ENCODE measurements at places on chromosomes 12 and 14. TPM values are rescaled to one million over a fixed set of nuclear protein-coding genes. Genes with fewer than 3 reads are reported as not detected.

Gene CACNA1C
- 0.83 TPM for total RNA-seq

DNA sequence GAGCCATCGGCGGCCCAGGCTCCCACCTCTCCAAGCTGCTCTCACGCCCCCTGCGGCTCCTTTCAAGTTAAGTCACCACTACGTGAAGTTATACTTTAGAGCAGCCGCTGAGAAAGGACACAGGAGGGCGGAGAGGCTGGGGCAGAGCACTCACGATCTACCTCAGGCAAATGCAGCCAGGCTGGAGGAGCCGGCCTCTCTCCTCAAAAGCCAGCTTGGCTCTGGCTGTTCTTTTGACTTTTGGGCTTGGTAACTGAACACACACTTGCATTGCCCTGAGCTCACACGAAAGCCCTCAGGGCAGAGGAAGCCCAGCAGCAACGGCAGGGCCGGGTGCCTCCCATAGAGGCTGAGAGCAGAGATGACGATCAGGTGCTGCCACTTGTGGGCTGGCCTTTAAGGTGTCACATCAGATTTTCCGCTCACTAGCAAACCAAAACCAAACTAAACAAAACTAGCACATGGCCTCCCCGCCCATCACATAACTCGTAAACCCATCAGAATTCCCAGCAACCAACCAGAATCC is 75.2 kb downstream of the PITPNM2 start:
- DNase-seq: no peak

- DNase-seq: no peak
Measured at GRCh38 chr12:94560431-94561221, 89.7 kb downstream of the TMCC3 start.

Gene FAM181A
- not detected for total RNA-seq

- no peak for DNase-seq
Measured at GRCh38 chr12:5965950-5966383, 20.9 kb upstream of the ANO2 start.

DNA sequence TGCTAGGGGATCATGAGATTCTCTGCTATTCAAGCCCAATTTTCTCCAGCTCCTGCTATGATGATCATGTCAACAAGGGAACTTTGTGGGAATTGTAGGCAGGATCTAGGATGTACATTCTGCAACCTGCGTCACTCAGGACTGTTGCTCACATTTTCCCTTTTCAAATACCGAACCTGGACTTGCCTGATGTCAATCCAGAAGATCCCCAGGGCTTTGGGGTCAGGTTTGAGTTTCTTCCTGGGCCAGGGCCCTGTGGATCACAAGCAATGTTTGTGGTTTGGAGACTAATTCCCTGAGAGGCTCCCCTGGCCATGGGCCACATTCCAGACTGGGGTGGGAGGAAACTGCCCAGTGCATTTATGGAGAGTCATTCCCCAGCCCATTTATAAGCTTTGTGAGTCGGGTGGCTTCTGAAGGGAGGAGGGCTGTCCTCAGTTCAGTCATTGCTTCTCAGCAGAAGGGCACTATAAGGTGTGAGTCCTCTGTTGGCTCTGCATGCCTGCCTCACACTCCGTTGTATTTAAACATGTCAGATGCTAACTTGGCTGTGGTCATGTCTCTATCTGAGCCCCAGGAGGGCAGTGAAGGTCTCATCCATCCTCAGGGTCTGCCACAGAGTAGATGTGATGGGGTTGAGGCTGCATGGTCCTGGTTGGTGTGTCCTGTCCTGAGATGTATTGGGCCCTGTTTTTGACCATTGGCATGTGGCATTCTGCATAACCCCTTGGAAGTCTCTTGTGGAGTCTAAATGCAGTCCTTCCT is 6.5 kb downstream of the KRT86 start:
- DNase-seq: peak; percentile 24

GRCh38 chr12:119673634-119674033 is 5.7 kb downstream of the PRKAB1 start:
- no peak for DNase-seq

Gene OR9K2
- not detected for total RNA-seq

DNA sequence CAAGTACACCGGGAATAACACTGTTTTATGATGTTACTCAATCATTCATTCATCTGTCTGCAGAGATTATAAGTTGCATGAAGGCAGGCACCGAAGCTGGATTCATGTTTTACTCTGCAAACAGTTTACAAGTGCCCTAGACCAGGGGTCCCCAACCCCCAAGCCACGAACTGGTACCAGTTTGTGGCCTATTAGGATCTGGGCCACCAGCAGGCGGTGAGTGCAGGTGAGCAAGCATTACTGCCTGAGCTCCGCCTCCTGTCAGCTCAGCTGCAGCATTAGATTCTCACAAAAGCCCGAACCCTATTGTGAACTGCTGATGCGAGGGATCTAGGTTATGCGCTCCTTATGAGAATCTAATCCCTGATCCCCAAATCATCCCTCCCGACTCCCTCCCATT is 38.1 kb upstream of the PLXNC1 start:
- DNase-seq: no peak

Gene RNASE4
- total RNA-seq: 152 TPM

Gene KLHL33
- 0.20 TPM for total RNA-seq

DNA sequence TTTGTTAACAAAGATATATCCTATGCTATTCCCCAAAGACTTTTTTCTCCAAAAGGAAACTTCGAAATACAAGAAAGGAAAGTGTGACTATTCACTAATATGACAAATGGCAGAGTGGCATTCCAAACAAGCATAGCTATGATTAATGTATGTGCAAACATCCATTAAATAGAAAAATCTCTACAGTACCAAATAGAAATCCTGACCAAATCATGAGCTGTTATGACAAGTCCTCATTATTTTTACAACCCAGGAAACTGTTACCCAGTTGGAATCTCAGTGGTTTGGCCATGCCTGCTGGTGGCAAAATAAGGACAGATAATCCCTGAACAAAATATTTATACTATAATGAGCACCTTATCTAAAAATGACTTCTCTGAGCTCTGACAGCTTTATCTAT is 202.1 kb downstream of the SEC23A start:
- DNase-seq: no peak

- no peak for DNase-seq
Measured at GRCh38 chr12:109728921-109729320, 15.3 kb downstream of the FAM222A start.

Gene DNAL1
- 1.6 TPM for total RNA-seq

Gene IL31
- total RNA-seq: not detected

Gene WSCD2
- total RNA-seq: not detected

GRCh38 chr14:54645639-54646038 is 78.7 kb downstream of the SAMD4A start:
- DNase-seq: no peak

DNA sequence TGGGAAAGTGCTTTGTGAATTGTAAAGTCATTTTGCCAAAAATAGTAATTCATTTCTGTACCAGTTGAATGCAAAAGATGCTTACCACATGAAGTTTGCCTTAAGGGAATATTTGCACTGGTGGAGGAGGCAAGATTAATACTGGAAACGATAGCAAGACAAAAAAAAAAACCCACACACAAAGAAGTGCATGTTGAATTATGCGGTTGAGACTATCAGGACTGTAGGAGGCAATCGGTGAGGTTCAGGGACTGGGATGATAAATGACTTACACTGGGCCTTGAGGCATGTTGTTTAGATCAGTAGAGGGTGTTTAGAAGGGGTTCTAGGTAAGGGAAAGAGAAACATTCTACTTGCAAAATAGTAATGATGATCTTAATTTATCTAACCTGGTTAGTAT is 142.2 kb upstream of the HMGA2 start:
- DNase-seq: no peak

GRCh38 chr14:68939181-68939892 is 39.8 kb downstream of the ACTN1 start:
- DNase-seq: no peak

Gene CLEC7A
- 1.2 TPM for total RNA-seq

DNA sequence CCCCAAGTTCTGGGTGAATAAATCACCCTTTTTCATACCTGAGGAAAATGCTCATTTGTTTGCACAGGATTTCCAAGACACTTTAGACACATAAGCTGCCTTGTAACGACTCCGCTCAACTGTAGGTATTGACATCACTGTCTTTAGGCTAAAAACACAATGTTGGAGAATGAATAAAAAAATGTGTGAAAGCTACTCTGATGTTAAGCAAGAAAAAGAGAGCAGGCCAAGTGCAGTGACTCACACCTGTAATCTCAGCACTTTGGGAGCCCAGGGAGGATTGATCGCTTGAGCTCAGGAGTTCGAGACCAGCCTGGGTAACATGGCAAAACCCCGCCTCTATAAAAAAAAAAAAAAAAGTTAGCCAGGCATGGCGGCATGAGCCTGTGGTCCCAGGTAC is 11.1 kb upstream of the CIPC start:
- no peak for DNase-seq

DNA sequence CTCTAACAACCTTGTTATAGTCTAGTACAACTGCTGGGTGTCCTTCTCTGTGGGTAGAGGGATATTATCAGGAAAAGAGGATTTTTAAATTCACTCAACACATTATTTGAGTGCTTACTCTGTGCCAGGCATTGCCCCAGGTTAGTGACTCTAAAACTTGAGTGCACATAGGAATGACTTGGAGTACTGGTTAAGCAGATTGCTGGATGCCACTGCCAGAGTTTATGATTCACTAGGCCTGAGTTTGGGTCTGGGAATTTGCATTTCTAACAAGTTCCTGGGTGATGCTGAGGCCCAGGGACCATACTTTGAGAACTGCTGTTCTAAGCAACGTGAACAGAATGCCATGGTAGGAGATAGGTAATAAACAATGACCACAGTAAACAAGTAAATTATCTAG is 96.6 kb downstream of the CFAP54 start:
- no peak for DNase-seq

GRCh38 chr12:89166525-89166934 is 185.8 kb downstream of the DUSP6 start:
- DNase-seq: no peak

DNA sequence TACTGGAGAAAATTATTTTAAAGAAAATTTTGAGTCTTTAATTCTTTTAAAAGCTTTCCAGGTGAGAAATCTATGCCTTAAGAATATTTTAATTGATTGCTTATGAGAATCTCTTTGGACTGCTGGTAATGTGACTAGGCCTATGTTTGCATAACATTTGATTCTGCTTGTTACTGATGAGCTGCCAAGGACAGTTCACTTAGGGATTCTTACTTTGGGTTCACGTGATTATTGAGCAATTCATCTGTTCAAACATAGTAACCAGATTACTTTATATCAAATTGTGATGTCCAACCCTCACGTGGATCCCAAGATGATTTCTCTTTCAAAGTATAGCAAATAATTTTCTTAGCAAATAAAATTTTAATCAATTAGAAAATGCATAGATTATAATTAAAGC is 27.4 kb upstream of the ABCD2 start:
- peak; percentile 48 for DNase-seq

Gene SLCO1A2
- total RNA-seq: 3.7 TPM

DNA sequence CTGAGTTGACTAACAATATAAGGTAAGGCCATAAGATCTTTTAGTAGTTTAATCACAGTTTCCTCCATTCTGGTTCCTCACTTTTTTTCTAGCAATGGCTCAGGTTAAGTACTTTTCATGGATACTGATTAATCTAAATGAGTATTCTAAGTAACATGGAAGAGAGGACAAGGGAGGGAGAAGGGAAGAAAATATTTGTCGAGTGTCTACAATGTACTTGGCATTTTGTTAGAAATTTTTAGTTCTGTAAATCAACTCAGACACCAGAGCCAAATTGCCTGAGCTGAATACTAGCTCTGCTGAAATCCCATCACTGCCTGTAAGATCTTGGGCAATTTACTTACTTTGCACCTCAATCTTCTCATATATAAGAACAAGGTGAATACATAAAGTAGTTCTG is 20.2 kb downstream of the RERG start:
- DNase-seq: no peak

GRCh38 chr12:46373301-46374296 is 1.0 kb upstream of the SLC38A2 start:
- peak; percentile 71 for DNase-seq

- no peak for DNase-seq
Measured at GRCh38 chr14:34843011-34843554, 32.1 kb downstream of the BAZ1A start.

Gene CLEC14A
- 5.7 TPM for total RNA-seq
